ENCODE measurements at places on chromosomes 3 and 15. TPM values are rescaled to one million over a fixed set of nuclear protein-coding genes. Genes with fewer than 3 reads are reported as not detected.

DNA sequence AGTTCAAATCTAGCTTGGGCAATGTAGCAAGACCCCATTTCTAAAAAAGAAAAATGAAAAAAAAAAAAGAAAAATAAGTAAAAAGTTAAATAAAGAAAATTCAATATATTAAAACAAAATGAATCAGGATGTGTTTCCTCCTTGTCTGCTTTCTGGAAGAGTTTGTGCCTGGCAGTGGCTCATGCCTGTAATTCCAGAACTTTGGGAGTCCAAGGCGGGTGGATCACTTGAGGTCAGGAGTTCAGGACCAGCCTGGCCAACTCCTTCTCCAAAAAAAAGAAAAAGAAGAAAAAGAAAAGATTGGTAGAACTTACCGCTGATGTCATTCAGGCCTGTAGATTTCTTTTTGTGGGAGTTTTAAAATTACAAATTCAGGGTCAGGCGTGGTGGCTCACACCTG is 36.8 kb downstream of the DAG1 start:
- no peak for DNase-seq

GRCh38 chr3:105466495-105467404 is 100.0 kb downstream of the ALCAM start:
- no peak for DNase-seq

- DNase-seq: no peak
Observed at GRCh38 chr3:13194285-13195209, 121.3 kb upstream of the IQSEC1 start.

DNA sequence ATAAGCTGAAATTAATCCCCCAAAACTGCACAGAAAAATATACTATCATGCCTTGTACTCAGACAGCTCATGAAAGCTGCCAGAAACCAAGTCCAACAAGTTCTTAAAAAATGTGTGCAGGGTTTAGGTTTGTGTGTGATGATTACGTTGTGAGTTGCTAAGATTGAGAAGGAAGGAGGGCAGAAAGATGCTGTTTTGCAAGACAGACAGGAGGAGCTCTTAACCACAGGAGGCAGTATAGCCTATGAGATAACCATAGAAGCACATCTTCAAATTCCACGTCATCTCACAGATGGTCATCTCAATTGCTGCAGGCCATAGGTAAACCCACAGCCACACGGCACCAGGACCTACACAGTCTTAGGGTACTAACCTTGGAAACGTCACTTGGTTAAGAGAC is 191.9 kb downstream of the STT3B start:
- no peak for DNase-seq

GRCh38 chr3:156382458-156383346 is 172.2 kb downstream of the SSR3 start:
- peak; percentile 82 for DNase-seq

- DNase-seq: no peak
Observed at GRCh38 chr15:73282567-73283365, 86.0 kb downstream of the HCN4 start.

DNA sequence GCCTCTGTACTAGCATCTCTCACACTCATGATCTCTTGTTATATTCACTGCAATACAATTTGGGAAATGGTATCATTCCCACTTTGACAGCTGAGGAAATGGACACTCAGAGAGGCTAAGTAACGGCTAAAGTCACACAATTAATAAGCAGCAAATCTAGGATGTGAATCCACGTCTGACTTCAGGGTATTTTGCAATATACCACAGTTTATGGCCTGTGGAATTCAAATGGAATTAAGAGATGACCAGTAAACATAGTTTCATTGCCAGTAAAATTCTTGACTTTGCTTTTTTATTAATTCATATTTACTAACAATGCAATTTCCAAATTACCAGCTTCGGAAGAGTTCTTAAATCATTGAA is 61.1 kb downstream of the CCNL1 start:
- DNase-seq: no peak

DNA sequence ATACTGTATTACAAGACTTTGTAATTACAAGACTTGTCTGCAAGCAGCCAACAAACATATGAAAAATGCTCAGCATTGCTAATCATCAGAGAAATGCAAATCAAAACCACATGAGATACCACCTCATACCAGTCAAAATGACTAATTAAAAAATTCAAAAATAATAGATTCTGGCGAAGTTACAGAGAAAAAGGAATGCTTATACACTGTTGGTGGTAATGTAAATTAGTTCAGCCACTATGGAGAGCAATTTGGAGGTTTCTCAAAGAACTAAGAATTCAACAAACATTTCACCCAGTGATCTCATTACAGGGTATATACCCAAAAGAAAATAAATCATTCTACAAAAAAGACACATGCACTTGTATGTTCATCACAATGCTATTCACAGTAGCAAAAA is 617.5 kb upstream of the CCDC54 start:
- no peak for DNase-seq

DNA sequence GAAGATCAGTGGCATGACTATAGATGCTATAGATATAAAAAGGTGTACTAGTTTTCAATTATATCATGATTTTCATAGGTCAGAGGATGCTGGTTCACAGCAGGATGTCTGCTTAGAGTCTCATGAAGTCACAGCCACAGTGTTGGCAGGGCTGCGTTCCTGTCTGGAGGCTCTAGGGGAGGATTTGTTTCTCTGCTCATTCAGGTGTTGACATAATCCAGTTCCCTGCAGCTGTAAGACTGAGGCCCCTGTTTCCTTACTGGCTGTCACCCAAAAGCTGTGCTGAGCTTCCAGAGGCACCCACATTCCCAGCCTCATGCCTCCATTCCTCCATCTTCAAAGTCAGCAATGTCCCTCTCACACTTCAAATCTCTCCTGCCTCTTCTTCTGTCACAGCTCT is 170.7 kb downstream of the OCA2 start:
- DNase-seq: no peak

GRCh38 chr3:14562121-14562890 is 22.2 kb upstream of the GRIP2 start:
- no peak for DNase-seq

- no peak for DNase-seq
Observed at GRCh38 chr3:40753951-40754350, 229.2 kb downstream of the ZNF621 start.

- no peak for DNase-seq
Observed at GRCh38 chr3:195224980-195225580, 45.9 kb downstream of the XXYLT1 start.

GRCh38 chr15:92111751-92112150 is 258.2 kb downstream of the SLCO3A1 start:
- DNase-seq: no peak

GRCh38 chr15:38610748-38611147 is 46.1 kb upstream of the RASGRP1 start:
- DNase-seq: no peak

GRCh38 chr15:80996247-80996646 is 4.5 kb upstream of the TLNRD1 start:
- no peak for DNase-seq

DNA sequence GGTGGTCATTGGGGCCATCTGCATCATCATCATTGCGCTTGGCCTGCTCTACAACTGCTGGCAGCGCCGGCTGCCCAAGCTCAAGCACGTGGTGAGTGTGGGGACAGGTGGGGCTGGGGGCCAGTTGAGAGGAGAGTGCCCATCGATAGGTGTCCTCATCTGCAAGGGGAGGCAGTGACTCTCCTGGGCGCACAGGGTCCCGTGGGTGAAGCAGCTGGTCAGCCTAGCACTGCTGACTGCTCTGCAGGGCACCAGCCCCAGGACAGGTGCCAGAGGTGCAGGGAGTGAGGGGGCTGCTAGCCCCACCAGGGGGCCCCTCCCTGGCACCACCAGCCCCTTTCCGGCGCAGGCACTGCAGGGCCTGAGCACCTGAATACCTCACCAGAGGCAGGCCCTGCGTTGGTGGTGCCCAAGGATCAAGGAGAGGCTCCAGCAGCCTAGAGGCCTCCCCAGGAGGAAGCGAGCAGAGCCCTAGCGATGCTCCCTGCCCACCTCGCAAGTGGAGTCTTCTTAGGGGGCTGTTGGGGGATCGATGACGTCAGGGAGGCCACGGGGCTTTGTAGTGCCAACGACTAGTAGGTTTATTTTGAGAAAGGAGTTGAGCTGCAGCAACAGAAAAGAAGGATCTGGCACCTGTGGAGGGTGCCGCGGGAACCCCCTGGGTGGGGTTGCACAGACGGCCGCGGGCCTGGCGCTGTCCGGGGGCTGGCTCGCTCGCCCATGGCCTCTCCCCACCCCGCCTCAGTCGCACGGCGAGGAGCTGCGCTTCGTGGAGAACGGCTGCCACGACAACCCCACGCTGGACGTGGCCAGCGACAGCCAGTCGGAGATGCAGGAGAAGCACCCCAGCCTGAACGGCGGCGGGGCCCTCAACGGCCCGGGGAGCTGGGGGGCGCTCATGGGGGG is 976 bp upstream of the ABTB1 start:
- peak; percentile 31 for DNase-seq

GRCh38 chr3:158463556-158463955 is 107.4 kb upstream of the MLF1 start:
- DNase-seq: no peak

- no peak for DNase-seq
Observed at GRCh38 chr3:175748087-175748730, 889.1 kb downstream of the NAALADL2 start.

- DNase-seq: no peak
Observed at GRCh38 chr3:47512416-47513124, 942 bp downstream of the ELP6 start.

DNA sequence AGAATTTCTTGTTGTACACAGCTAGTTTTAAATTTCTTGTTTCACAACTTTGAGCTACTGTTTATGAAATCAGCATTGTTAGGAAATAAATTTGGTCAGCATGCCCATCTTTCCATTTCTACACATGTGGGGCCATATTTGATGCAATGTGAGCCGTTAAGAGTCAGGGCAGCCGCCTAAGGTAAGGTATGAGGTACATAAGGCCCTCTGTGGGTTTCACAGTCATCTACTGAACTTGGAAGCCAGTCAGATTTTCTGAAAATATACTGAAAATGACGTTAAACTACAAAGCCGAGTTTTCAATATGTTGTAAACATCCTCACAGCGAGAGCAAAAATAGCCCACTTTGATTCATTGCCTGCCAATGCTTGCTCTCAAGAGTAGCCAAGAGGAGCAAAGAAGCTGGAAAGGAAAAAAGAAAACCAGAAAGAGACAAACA is 94.7 kb upstream of the PDZRN3 start:
- DNase-seq: no peak

GRCh38 chr15:33045066-33045810 is 149.3 kb downstream of the FMN1 start:
- no peak for DNase-seq

- DNase-seq: no peak
Observed at GRCh38 chr15:61582092-61582491, 353.0 kb upstream of the RORA start.

GRCh38 chr3:106299300-106300098 is 430.7 kb upstream of the CBLB start:
- peak; percentile 3 for DNase-seq

The SLC12A1 gene
- not detected for total RNA-seq

The CHD2 gene
- total RNA-seq: 140 TPM

The CHDH gene
- total RNA-seq: 24.9 TPM

The CYP1A2 gene
- not detected for total RNA-seq

The DTWD1 gene
- total RNA-seq: 23.1 TPM

The PIERCE2 gene
- total RNA-seq: 2.9 TPM

The PTH1R gene
- total RNA-seq: not detected

The FAM174B gene
- total RNA-seq: 15.3 TPM

The OR5K2 gene
- total RNA-seq: not detected

The NANOGP8 gene
- not detected for total RNA-seq

The GPR176 gene
- 10.2 TPM for total RNA-seq
